ENCODE measurements at places on chromosomes 7 and 10.

- DNase-seq = no peak
Measured at GRCh38 chr7:130793855-130794618, 60.0 kb upstream of the KLF14 start.

GRCh38 chr7:52961084-52961483 is 74.3 kb upstream of the POM121L12 start:
- no peak for DNase-seq

GRCh38 chr7:10708447-10708846 is 265.2 kb upstream of the PHF14 start:
- no peak for DNase-seq

- no peak for DNase-seq
Measured at GRCh38 chr10:51564896-51565510, 134.4 kb downstream of the CSTF2T start.

DNA sequence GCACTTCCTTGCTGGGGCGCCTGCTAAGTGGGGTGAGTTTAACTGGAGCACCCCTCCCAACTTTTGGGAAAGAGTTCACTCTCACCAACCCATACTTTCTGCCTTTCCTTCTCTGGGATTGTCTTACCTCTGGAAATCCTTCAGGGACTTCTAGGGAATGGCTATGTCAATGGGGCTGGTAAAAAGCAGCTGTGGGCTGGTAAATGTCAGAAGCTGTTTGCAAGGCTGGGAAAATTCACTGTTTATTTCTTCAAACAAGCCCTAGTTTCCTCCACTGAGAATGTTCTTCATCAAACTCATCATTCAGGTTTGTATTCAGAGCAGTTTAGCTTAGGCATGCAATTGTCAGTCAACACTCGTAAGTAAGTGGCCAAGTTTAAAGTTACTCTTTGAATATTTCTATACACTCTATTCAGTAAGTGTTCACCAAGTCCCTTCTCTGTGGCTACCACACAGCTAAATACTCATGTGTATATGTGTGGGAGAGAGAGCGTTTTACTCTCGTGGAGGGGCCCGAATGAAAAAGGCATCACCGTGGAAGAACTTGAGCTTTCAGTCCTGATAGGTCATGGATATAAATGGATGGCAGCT is 654.8 kb downstream of the LRMDA start:
- DNase-seq = no peak

- DNase-seq = no peak
Measured at GRCh38 chr7:55549457-55549856, 22.8 kb downstream of the VOPP1 start.

DNA sequence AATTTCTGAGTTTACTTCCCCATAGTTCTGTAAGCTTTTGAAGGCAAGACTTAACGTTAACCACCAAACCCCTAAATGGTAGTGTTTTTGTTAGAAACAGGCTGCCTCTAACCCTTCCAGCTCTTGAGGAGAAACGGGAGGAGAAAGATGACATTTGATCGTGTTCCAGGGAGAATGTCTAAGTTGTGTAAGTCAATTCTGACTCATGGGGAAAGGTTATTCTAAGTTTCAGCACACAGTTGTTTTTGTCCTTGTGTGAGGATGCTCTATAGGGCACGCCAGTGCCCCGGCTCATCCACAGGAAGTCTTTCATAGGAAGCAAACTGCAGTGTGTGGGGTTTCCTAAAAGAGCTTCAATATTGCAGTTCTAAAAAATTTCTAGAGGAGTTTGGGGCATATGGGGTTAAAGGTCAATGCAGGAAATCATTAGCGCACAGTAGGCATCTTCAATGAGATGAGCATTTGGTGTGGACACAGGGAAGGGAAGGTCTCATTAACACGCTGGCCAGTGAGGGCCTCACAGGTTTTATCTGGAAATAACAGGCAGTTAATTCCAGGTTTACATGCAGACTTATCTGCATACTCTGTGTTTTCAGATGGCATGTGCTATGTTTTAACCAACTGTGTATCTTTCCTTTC is 638.2 kb upstream of the IGFBP3 start:
- no peak for DNase-seq

DNA sequence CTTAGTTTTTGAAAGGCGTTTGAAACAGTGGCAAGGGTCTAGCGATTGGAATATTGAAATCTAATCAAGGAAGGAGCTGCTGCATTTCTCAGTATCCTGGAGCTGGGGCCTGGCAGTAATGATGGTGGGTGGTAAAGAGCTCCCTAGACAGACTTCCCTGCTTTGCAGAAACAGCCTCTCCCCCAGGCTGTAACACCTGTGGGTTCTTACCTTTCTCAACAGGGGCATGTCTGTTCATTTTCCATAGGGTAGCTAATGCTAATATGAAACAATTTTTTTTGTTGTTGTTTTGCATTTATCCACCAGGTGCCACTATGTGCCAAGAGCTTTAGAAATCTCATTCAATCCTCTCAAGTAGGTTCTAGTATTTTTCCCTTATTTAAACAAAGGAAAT is 345.5 kb downstream of the REEP3 start:
- DNase-seq = no peak

- DNase-seq = peak; percentile 31
Measured at GRCh38 chr7:112510001-112510742, 29.4 kb downstream of the LSMEM1 start.

DNA sequence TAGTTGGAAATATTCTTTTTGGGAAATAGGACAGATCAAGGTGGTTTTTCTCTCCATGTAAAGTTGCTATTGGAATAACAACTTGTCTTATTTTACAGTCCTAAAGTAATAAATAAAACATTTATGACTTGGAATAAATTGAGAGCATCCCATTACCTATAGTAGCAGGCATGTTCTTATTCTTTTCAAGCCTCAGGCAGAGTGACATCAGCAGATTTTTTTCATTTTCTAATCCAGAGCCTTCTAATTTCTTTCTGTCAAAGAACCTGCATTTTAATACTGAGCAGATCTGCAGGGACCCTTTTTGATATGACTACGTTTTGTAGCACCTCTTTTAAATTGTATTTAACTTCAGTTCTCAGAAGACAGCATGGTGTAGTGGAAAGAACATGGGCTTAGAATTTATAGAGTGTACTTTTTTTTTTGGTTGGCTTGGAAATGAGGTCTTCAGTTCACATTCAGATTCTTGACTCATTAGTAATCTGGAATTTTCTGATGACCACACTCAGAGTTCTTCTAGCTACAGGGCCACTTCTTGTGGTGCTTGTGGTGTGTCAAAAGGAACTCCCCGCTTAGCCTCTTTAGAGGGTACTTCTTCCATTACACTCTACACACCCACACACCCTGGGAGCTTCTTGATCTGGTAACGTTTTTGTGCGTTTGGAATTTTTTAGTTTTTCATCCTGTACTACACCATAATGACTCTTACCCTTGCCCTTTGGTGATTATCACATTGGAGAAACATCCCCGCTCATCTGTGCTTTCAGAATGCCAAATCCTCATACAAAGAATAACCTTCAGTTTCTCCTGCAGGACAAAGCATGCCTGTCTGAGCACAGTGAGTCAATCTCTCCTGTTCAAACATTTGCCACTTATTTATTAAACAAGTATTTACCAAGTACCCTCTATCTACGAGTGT is 34.6 kb downstream of the AGK start:
- DNase-seq = no peak

DNA sequence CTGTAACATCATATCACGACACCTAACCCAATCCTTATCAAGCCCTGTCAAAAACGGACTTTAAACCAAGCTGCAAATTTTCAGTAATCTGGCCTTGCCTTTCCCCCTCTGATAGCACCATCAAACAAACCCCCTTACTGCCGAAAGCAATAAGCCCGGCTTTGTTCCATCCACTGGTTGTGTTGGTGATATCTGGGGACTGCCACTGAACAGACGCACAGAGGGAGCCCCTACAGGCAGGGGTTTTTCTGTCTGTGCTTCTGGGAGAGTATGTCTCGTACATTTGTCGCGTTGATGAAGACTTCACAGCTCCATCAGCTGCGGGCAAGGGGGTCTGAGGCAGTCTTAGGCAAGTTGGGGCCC is 550 bp upstream of the PLAU start:
- no peak for DNase-seq

DNA sequence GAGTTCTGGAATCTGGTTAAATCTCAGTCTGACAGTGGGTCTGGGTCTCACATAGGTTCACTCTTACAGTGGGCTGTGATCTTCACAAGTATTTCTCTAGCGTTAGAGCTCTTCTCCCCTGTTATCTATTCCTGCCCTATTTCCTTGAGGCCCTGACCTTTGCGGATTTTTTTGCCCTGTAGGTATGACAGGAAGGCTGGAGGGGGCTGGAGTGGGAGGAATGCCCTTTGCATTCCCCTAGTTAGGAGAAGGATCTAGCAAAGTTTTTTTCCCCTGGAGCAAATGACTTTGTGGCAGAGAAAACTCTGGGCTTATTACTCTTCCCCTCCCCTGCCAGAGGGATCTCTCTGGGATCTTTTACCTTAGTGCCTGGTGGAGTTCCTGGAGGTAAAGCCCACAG is 49.2 kb downstream of the GALNT11 start:
- DNase-seq = no peak

DNA sequence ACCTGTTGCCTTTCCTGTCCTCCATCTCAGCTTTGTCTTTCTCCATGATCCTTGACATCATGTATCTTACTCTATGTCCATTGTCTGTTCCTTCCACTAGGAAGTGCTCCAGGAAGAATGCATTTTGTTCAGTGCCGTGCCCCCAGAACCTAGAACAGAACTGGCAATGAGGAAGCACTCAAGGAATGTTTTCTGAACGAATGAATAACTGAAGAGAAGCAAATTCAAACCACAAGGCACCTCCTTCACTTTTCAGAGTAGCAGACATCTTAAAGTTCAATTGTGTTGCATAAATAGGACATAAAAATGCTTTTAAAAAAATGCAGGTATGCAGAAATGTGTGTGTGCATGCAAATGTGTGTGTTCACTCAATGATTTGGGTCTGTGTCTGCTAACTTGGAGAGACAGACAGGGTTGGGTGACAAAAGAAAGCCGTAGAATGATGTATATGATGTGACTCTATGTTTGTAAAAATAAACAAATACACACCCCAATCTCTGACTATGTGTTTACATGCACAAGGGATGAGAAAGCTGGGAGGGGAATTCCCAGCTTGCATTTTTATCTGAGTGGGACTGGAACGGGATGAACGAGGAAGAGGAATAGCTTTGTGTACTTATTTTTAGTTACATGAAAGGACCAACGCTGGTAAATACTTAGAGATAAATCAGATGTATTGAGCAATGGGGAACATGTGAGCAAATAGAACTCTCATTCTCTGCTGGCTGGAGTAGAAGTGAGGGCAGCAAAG is 237.7 kb downstream of the FANK1 start:
- no peak for DNase-seq

DNA sequence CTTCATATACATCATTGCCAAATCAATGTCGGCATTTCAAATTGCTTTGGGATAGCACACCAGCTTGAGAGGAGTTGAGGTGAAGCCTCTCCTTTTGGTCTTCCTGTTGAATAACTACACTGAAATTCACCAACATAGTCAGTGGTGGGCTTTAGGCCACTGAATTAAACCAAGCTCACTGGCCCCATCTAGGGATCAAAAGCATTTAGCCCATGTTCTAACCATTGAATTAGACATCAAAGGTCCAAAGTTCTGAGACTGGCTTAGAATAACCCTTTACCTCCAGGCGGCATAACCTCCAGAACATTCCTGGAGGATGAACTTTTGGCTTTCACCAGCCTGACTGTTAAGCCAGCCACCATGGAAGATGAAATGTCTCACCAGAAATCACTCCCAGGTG is 54.6 kb downstream of the BPGM start:
- DNase-seq = no peak

DNA sequence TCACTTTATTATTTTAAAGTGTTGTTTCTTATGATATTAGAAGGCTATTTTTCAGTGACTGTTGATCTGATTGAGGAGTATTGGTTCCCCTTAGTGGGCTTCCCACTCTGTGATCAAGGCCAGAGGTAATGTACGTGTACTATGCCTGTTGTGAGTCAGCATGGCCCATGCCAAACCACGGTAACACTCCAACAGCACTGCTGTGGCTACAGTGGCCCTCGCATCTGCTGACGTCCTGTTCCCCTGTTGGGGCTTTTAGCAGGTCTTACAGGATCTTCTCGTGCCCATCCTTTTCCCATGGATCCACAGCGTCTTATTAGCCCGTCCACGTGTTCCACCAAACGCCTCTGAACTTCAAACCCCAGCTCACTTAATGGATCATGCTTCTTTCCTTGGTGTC is 964.6 kb upstream of the CELF2 start:
- no peak for DNase-seq

DNA sequence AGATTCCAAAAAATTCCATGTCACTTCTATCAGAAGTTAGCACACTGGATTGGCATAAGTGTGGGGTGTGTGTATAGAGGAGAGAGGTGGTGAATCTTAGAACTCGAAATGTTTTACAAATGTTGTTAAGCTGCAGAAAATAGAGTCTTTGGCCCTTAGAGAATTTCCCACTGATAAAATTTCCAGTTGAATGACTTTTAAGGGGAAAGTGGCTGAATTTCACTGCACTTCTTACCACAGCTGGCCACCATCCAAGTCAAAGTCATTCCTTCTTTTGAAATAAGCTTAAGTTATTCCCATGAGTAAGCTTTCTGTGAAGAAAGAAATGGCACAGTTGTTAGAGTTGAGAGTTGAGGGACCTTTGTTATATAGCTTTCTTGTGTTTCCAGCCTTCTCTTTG is 13.9 kb downstream of the VCL start:
- DNase-seq = no peak

GRCh38 chr7:140455743-140456142 is 23.6 kb downstream of the MKRN1 start:
- DNase-seq = no peak

GRCh38 chr7:14542624-14543023 is 359.9 kb downstream of the DGKB start:
- DNase-seq = no peak

- DNase-seq = no peak
Measured at GRCh38 chr7:70113078-70113477, 514.8 kb downstream of the AUTS2 start.

DNA sequence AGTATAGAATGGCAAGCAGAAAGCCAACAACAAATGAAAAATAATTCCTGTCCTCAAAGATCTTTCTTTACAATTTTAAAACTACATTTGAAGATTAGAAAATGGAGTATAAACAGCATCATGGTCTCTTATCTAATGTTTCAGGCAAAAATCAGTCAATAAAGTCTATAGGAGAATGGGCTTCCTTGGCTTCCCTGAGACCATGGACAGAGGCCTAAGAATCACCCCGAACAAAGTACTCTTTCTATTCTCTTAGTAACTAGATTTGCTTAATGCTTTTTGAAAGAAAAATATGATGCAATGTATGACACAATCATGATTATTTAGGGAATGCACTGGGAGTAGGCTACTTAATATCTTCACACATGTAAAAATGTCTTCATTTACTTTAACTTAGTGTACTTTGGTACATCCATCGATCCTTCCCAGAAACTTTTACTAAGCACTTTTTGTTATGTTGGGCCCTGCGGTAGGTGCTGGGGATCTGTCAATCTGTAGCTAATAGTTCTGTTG is 17.3 kb downstream of the GRM3 start:
- no peak for DNase-seq

DNA sequence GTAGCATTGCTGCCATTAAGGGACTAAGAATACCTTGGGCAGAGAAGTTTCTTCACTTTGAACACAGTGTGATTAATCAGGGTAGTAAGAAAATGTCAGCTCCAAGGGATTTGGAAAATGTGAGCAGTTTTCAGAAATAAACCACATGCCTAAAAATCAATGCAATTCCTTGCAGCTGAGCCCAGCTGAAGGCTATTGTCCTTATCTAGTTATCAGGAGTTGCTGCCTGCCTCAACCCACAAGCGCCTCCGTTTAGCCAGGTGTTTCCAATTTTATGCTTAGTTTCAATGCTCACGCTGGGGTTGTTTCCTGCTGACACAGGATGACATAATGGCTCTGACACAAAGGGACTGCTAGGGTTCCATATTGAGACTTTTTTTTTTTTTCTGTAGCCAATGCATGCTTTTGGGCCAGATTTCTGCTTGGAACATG is 132.3 kb upstream of the ANK3 start:
- no peak for DNase-seq
